Activated CD4-positive, alpha-beta T cell treated with anti-CD3 and anti-CD28 coated beads, Interleukin-2, amount 50 U/mL, for 48 hours (primary cell): ENCODE measurements at places on chromosomes 5 and 9.

GRCh38 chr5:33315189-33315588, 125.6 kb upstream of the TARS1 start:
- no peak for DNase-seq

- no peak for DNase-seq
Measured at GRCh38 chr5:155460501-155460931, 447.0 kb downstream of the KIF4B start.

DNA sequence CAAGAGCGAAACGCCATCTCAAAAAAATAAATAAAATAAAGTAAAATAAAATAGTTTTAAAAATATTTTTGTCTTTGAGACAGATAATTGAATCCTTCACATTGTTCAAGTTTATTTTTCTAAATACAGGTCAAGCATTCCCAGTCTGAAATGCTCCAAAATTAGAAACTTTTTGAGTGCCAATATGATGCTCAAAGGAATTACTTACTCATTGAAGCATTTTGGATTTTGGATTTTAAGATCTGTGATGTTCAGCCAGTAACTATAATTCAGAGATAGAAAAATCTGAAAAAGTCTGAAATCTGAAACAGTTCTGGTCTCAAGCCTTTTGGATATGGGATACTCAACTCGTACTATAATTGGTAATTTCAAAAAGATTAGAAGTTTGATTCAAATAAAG, 39.8 kb downstream of the RBM27 start:
- DNase-seq = no peak

GRCh38 chr5:175690025-175690424, 32.2 kb downstream of the HRH2 start:
- no peak for DNase-seq

DNA sequence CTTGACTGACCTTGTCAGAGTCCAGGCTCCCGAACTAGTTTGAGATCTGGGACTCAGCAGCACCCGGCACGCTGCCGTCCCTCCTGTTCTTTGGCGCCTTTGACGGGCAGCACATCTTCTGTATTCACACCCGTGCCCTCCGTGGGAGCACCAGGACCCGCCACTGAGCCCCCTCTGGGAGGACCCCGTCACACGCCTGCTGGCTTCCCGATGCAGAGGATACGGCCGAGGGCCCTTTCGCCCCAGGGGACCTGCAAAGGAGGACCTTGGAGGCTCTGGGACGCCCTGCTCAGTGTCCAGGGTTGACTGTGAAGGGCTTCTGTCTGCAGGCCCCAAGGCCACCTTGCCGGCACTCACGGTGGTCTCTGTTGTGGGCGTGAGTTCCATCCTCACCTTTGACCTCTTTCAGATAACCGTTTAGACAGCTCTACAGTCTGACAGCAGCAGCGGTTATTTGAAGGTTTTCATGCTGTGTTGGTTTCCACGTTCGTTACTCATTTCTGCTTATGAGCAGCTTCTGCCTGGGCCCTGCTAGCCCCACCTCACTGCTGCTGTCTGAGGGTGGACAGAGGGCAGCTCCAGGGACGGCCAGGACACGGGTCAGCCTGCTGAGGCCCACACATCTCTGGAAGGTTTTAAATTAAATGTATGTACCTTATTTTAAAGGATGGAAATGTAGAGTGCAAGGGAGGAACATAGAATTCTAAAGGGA, 12.6 kb upstream of the EXOC3 start:
- DNase-seq = no peak

DNA sequence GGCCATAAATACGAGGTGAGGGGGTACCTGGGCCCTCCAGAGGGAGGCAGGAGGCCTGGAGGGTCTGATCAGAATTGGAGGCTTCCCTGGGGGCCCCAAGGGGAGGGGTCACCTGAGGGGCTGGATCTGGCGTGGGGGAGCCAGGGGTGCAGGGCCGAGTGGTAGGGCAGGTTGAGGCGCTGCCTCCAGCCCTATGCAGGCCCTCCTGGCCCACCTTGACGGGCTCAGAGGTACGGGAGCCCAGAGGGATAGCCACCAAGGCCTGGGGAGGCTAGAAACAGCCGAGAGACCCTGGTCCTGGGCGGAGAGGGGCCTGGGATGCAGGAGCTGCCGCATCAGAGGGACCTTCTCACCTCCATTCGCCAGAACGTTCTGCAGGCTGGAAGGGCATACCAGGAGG, 24.3 kb downstream of the LHX3 start:
- DNase-seq = no peak

- DNase-seq = no peak
Measured at GRCh38 chr5:54103871-54104270, 206.5 kb downstream of the ARL15 start.

DNA sequence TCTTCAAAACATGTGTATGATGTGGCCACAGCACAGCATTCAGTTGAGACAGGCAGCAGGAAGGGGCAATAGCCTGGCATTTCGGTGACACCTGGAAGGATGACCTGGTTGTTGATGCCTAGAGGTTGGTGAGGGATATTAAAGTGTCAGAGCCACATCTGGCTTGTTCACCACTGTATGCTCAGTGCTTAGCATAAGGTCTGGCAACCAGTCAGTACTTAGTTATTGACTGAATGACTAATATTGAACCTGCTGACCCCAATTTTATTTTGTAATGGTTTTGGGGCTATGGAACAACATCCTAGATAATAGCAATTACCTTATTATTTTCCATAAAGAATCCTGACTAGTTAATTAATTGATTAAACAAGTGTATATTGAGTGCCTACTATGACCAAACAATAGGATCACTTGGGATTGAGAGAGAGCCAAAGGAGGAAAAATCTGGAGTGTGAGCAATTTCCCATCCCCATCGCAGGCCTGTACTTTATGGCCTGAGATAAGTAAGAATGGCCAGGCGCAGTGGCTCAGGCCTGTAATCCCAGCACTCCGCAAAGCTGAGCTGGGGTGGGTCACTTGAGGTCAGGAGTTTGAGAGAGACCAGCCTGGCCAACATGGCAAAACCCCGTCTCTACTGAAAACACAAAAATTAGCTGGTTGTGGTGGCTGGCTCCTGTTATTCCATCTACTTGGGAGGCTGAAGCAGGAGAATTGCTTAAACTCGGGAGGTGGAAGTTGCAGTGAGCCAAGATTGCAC, 85.4 kb upstream of the PLPP1 start:
- no peak for DNase-seq

DNA sequence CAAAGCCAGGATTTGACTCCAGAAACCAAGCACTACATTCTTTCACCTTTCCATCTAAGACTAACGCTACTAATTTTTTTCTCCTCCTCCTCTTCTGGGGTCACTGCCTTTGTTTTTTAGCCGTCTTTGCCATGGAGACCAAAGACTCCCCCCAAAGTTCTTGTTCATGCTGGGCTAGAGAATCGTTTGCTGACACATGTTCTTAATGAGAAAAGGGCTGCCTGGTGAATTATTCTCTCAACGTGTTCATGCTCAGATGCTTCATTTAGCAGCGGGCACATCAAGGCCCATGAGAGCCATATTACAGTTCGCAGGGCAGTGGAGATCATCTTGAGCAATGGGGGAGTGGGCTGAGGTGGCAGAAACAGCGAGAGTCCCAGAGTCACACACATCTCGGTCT, 134.9 kb downstream of the SLIT3 start:
- no peak for DNase-seq

GRCh38 chr5:6496207-6496584, 47.5 kb downstream of the UBE2QL1 start:
- no peak for DNase-seq

GRCh38 chr5:172005708-172006320, 624 bp downstream of the FBXW11 start:
- peak; percentile 42 for DNase-seq

DNA sequence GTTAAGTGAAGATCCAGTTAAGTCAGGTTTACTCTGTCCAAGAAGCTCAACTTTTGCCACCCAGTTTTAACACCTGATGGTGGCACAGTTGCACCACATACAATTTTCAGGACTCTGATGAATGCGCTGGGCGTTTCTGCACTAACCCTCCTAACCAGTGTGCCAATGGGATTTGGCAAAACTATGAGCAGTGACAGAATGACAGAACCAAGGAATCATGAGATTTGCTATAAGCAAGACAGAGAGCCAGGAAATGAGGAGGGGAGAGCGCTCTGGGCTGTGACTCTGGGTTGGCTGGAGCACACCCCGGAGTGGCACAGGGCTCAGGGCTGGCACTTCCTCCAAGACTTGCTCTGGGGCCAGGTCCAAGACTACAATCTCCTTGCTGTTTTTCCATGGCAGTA, 84.1 kb downstream of the SH3PXD2B start:
- no peak for DNase-seq

DNA sequence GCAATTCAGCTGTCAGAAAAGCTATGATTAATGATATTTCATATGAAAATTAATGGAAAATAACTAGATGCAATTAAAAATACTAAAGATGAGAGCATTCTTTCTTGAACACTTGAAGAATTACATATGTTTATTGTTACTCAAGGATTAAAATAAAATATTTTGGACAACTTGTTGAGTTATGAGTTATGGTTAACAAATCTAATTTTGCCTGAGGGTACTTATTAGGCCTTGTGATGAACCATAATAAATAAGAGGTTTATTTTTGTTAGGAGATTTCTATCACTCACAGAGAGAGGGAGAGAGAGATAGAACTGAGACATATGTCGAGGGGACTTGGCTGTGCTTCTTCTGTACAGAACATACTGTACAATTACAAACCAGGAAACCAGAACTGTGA, 183.7 kb downstream of the ISL1 start:
- no peak for DNase-seq

- DNase-seq = no peak
Measured at GRCh38 chr9:87109231-87109631, 161.9 kb upstream of the GAS1 start.

DNA sequence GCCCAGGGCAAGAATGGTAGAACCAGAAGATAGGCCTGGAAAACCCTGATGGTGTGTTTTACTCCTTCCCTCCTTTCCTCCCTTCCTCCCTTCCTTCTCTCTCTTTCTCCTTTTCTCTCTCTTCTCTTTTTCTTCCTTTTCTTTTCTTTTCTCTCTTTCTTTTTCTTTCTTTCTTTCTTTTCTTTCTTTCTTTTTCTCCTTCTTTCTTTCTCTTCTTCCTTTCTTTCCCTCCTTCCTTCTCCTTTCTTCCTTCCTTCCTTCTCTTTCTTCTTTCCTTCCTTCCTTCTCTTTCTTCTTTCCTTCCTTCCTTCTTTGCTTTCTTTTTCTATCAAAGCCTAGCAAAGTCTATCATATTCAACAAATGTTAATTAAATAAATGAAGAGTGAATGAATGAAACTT, 24.0 kb upstream of the UBE2QL1 start:
- DNase-seq = no peak

GRCh38 chr5:42912184-42912798, 100.6 kb upstream of the SELENOP start:
- DNase-seq = peak; percentile 26
